GM12891 (cell line): ENCODE measurements at places on chromosomes 2 and 18.

DNA sequence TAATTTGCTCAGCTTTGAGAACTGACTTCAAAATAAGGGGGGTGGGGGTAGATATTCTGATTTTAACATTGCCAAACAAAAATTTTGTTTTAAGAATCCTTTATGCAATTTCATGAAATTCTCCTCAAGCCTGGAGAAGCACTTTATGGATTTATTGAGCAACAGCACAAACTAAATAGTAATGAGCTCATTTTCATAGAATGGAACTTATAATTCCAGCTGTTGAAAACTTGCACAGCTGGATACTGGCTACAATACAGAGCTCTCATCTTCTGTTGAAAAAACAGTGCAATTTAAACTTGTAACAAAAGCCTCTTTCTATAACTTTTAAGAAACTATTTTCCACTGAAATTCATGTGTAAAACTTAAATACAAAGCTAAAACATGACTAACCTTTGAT is 137.6 kb upstream of the FN1 start:
- no peak for DNase-seq

DNA sequence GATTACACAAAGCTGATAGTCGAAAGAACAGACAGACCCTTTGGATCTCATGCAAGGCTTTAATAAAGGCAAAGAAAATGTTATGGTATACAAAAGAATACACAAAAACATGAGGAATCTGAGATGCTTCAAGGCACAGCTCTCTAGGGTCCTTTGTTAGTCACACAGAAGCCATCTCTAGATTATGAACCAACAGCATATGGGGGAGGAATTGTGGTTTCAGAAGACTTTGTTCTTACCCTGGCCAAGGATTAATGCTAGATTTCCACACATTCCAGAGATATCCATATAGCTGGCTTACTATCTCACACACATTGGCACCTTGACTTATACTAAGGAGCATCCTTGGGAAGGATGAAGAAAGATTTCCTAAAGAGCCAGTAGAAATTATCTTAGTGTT is 206.1 kb downstream of the GULP1 start:
- DNase-seq = no peak

GRCh38 chr2:109399066-109399465 is 214.7 kb downstream of the SEPTIN10 start:
- DNase-seq = no peak

- DNase-seq = no peak
These were observed 388.0 kb downstream of the SUCLG1 start for GRCh38 chr2:84071050-84071449.

GRCh38 chr18:48195787-48196186 is 213.4 kb downstream of the ZBTB7C start:
- no peak for DNase-seq

DNA sequence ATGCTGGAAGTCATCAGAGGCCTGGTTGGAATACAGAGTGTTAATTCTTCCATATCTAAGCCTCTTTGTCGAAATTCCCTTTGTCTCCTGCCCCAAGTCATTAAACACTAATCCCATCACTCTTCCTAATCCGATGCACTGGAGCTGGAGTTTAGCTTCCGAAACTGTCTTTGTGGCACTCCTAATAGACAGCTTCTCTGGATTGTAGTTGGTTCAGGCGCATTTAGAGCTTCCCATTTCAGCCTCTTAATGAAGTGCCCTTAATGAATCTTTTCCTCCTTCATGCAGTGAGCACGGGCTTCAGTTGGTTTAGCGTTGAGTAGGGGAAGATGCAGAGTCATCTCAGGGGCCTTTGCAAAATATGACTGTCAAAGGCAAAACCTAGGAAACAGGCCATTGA is 72.2 kb upstream of the MEIS1 start:
- DNase-seq = no peak

- peak; percentile 66 for DNase-seq
These were observed 64.3 kb downstream of the NFATC1 start for GRCh38 chr18:79459946-79460480.

GRCh38 chr2:69298862-69299261 is 88.2 kb downstream of the GFPT1 start:
- DNase-seq = no peak

- no peak for DNase-seq
These were observed 242.0 kb downstream of the HDAC4 start for GRCh38 chr2:239158641-239159475.

- no peak for DNase-seq
These were observed 206.1 kb upstream of the FSHR start for GRCh38 chr2:49360407-49360767.

DNA sequence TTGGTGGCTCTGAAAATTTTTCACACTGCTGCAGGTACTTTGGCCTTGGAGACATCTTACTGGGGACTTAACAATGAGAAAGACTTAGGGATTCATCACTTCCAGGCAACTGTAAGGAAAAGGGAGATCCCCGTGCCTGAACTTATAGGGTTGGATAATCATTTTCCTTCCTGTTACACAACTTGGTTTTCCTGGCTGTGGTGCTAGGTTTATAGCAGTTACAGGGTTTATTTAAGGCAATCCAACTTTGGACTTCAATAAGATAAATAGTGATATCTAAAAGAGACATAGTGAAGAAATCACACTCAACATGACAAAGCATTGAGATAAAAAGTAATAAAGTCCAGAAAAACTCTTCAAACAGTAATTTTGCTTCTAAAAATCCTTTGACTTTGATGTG is 70.2 kb upstream of the RAPH1 start:
- DNase-seq = no peak

GRCh38 chr2:208148803-208149202 is 2.8 kb upstream of the CRYGB start:
- no peak for DNase-seq

GRCh38 chr2:209696836-209697711 is 74.6 kb upstream of the UNC80 start:
- no peak for DNase-seq

- DNase-seq = no peak
These were observed 736.4 kb downstream of the RNF144A start for GRCh38 chr2:7653617-7654016.

GRCh38 chr2:196944570-196944969 is 18.1 kb upstream of the PGAP1 start:
- peak; percentile 19 for DNase-seq

DNA sequence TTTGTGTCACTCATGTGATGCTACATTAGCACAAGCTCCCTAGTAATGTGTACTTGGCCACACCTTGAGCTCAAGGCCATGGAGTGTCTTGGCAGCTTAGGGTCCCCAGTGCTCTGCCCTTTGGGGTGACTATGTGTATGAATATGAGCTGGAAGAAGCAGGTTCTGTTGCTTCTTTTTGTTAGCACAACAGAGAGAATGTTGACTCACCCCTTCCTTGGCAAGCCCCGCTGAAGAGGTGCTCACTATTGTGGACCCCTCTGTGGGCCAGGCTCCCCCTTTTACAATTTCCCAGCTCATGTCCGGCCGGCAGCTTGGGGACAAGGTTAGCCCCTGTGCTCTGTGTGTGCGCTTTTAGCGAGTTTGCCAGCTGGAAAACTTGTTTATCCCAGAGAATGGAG is 48.1 kb downstream of the DGKD start:
- no peak for DNase-seq

DNA sequence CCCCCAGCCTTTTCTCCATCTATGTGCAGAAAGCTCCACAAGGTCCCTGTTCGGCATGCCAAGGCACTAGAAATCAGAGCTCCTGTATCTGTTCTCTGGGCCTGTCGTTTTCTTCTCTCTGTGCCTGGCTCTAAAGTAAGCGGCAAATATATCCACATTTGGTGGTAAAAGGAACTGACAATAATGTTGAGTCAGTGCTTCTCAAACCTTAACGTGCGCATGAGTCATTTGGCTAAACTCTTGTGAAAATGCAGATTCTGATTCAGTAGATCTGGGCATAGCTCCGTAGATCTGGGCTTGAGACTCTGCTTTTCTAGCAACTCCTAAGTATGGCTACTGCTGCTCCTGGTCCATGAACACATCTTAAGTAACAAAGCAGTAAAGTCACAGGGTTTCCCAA is 16.5 kb upstream of the ACSL3 start:
- DNase-seq = no peak

- DNase-seq = no peak
These were observed 11.8 kb downstream of the SLC25A12 start for GRCh38 chr2:171882089-171882769.

DNA sequence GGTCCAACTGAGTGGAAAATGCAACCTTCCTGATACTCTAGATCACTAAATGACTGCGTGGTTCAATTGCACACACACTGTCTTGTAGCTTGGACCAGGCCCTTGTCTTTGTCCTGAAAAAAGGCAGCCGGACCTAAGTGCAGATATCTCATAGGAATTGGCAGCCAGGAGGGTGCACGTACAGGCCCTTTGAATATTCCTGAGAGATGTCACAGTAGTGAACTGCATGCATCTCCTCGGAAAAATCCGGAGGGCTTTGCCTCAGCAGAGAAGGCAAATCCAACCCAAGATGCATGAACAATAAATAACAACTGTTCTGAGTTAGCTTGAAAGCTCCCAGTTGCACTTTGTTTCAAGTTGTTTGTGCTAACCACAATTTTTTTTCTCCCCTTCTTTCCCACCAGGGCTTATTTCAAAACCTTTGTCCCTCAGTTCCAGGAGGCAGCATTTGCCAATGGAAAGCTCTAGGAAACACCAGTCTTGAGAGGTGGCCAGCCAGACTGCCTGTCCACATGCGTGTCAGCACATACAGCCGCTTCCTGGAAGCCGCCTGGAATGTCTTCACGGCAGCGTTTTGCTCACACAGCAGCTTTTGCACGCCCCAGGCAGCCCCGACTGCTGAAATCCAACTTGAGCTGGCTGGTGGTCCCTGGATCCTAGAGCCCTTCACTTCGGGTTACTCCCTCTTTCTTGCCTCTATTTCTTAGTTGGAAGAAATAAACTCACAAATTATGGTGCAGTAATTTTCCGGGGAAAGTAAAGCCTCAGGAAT is 54.4 kb upstream of the FOSL2 start:
- no peak for DNase-seq

- no peak for DNase-seq
These were observed 241.4 kb upstream of the CXCR4 start for GRCh38 chr2:136359121-136359965.

DNA sequence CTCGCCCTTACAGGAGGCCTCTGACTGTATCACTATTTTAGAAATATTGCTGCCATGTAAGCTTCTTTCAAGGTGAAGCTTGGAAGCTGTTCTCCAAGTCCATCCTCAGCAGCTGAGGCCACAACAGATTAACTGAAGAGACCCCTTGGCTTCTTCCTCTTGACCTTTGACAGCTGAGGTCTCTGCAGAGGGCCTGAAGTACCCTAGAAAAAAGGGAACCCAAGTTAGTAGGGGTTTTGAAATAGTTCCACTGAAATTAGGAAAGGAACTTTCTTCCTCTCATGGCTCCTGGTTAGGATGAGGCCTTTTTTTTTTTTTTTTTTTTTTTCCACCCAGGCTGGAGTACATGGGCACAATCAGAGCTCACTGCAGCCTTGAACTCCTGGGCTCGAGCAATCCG is 15.5 kb upstream of the IHH start:
- DNase-seq = no peak

DNA sequence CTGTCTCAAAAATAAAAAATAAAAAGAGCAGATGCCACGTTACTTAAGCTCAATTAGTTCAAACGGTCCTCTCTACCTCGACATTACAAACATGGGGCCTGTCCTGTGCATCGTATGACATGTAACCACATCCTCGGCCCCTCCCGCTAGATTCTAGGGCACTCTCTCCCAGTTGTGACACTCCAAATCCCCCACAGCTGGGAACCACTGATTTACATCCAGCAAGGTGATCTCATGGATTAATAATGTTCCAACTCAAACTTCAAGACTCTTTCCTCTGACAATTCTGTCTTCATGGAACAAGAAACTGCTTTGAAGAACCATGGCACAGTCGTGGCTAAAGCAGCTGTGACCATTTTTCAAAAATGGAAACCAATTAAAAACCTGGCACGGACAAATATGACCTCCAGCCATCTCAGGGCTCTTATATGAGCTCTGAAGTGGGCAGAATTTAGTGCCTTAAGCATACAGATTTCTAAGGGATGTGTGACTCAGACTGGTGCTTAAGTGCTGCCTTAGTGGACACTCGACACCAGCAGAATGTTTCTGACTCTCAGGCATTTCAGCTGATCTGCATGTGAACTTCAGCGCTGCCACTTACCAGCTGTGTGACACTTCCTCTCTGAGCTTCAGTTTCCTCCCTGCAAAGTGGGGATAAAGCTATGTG is 31.7 kb upstream of the ASAP2 start:
- DNase-seq = no peak

- no peak for DNase-seq
These were observed 205.4 kb downstream of the ZNF407 start for GRCh38 chr18:74803117-74803516.

GRCh38 chr18:59298871-59299270 is 19.6 kb downstream of the CPLX4 start:
- no peak for DNase-seq

- DNase-seq = no peak
These were observed 15.9 kb downstream of the KIDINS220 start for GRCh38 chr2:8821276-8822217.

DNA sequence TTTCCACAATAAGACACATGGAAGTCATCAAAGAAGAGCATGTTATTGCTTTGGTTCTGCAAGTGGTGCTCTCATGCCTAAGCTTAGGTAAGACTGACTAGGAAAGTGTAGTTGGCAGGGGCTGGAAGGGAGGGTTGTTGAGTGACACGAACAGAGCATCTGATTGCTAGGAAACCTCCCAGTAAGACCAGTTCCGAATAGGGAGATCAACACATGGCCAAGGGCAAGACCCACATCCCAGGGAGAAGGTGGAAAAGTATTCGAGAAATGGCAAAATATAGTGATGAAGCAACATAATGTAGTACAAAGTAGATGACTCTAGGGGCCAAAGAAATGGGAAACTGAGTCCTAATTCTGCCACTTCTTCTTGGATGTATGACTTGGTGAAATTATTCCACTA is 33.8 kb upstream of the FMNL2 start:
- no peak for DNase-seq

DNA sequence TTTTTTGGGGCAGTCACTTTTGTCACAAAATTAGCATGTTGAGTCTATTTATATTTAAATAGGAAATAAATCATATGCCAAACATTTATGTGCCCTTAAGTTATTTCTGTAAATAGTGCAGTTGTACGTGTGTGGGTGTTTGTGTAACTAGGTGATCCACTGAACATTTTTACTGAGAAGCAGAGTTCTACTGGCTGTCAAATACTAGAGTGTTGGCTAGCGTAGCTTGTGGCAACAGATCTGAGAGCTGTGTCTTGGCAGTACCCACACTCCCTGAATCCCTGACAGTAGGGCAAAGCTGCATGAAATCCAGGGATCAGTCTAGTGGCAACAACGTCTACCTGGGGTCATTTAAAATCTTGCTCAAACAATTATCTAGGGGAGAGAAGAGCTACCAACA is 273.1 kb upstream of the SLC8A1 start:
- DNase-seq = no peak

GRCh38 chr2:239644011-239644410 is 243.2 kb upstream of the HDAC4 start:
- DNase-seq = no peak

- DNase-seq = no peak
These were observed 79.2 kb upstream of the MYO3B start for GRCh38 chr2:170098626-170099312.

GRCh38 chr2:43737097-43737854 is 36.6 kb upstream of the DYNC2LI1 start:
- DNase-seq = no peak

GRCh38 chr18:845152-845819 is 33.2 kb upstream of the YES1 start:
- DNase-seq = no peak

- no peak for DNase-seq
These were observed 6.9 kb upstream of the SLC11A1 start for GRCh38 chr2:218375212-218375611.
